HepG2 (cell line): ENCODE measurements at places on chromosomes 16 and 17.

DNA sequence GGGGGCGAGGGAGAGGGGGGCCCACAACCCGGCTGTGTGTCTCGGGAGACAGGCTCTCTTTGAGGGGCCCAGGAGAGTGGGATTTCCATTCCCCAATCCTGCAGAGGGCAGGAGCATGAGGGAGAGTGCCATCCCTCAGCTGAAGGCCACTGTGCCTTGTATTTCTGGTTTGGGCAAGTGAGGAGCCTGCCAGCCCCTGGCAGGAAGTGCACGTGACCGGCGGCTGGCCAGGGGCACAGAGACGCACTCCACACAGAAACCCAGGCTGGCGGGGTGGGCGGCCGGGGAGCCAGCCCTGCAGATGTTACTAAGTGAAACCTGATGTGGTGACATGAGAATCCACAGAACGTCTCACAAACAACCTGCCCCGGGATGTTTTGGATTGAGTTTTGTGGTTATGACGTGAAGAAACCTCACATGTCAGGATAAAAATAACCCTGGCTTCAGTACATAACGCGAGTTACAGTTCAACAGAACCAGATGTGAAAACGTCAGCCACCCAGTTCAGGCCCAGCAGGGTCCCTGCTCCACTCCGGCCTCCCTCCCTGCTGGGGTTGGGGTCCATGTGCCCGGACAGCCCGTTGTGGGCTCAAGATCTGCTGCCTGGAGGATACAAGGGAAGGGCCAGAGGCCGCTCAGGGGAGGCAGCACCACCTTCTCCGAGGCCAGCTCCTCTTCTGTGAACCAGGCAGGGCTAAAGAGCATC lies 51.7 kb upstream of the MTSS2 start:
- H3K4me3 ChIP-seq = no peak overlapping the region
- H3K36me3 ChIP-seq = peaks cover 14% of the 10 kb centered on the region
- no peaks in the 10 kb centered on the region for H3K27me3 ChIP-seq
- peaks cover 59% of the 10 kb centered on the region for H3K4me1 ChIP-seq
- peak overlapping the region; percentile 11 for H3K27ac ChIP-seq
- no peak for DNase-seq

GRCh38 chr17:71399221-71399620 lies 721.6 kb upstream of the SOX9 start:
- H3K36me3 ChIP-seq = no peaks in the 10 kb centered on the region
- no peaks in the 10 kb centered on the region for H3K4me1 ChIP-seq
- H3K4me3 ChIP-seq = no peak overlapping the region
- no peak overlapping the region for H3K27ac ChIP-seq

- no peaks in the 10 kb centered on the region for H3K36me3 ChIP-seq
- H3K27me3 ChIP-seq = peaks cover 10% of the 10 kb centered on the region
- no peak overlapping the region for H3K4me3 ChIP-seq
These were observed 25.6 kb upstream of the CACNG1 start for GRCh38 chr17:67018471-67019434.

DNA sequence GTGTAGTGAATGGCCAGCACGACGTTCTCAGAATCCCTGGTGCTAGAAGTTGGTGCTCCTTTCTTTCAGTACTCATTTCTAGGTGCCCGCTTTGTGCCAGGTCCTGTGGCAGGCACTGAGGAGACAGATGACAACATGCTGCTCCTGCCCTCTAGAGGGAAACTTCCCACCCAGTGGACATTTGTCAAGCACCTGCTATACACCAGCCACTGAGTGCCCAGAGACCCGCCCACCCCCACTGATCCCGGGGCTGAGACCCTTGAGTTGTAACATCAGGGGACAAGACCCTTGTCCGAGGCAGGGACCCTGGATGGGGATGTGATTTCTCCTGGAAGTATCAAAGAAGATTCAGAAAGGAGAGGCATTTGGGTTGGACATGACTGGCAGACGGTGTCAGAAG lies 25.1 kb downstream of the UNC13D start:
- no peak overlapping the region for H3K27ac ChIP-seq
- no peak for DNase-seq
- H3K27me3 ChIP-seq = no peaks in the 10 kb centered on the region

DNA sequence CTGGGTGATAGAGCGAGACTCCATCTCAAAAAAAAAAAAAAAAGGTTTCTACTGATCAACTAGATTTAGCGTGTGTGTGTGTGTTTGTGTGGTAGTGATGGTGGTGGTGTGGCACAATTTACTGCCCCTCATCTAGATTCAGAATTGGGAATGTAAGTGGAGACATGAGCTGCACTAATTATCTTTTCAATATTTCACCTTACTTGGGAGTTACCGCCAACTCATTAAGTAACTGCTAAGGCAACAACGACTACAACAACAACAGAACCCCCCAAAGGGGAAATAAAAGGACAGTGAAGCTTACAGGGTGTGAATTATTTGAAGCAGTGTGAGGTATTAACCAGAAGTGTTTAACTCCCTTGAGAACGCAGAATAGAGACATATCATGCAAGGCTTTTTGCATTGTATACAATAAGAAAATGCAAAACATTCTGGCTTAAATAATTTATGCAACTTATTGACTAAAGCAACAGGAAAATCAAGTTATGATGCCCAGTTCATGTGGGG lies 180.5 kb downstream of the SHISA9 start:
- H3K4me3 ChIP-seq = no peak overlapping the region
- no peaks in the 10 kb centered on the region for H3K36me3 ChIP-seq
- DNase-seq = no peak

- H3K36me3 ChIP-seq = peaks cover 37% of the 10 kb centered on the region
- no peak overlapping the region for H3K4me3 ChIP-seq
- no peak for DNase-seq
- no peak overlapping the region for H3K27ac ChIP-seq
- H3K27me3 ChIP-seq = no peaks in the 10 kb centered on the region
- H3K4me1 ChIP-seq = no peaks in the 10 kb centered on the region
These were observed 15.5 kb upstream of the SNTB2 start for GRCh38 chr16:69171325-69172084.

DNA sequence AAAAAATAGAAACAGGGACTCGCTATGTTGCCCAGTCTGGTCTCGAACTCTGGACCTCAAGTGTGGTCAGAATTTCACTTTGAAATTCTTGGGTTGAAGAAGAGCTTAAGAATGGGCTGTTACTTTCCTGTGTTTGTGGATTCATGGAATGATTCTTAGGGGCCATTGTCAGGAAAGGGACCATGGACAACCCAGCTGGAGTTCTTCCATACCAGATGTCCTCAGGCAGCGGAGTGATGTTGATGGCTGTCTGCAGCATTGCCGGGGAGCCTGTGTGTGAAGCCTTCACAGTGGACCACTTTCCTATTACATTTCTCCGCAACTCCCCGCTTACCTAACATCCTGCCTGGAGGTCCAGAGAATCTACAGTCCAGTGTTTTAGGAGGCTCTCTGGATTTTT lies 145.9 kb downstream of the CLEC16A start:
- H3K4me3 ChIP-seq = no peak overlapping the region
- H3K4me1 ChIP-seq = no peaks in the 10 kb centered on the region
- H3K27ac ChIP-seq = no peak overlapping the region
- H3K27me3 ChIP-seq = no peaks in the 10 kb centered on the region

DNA sequence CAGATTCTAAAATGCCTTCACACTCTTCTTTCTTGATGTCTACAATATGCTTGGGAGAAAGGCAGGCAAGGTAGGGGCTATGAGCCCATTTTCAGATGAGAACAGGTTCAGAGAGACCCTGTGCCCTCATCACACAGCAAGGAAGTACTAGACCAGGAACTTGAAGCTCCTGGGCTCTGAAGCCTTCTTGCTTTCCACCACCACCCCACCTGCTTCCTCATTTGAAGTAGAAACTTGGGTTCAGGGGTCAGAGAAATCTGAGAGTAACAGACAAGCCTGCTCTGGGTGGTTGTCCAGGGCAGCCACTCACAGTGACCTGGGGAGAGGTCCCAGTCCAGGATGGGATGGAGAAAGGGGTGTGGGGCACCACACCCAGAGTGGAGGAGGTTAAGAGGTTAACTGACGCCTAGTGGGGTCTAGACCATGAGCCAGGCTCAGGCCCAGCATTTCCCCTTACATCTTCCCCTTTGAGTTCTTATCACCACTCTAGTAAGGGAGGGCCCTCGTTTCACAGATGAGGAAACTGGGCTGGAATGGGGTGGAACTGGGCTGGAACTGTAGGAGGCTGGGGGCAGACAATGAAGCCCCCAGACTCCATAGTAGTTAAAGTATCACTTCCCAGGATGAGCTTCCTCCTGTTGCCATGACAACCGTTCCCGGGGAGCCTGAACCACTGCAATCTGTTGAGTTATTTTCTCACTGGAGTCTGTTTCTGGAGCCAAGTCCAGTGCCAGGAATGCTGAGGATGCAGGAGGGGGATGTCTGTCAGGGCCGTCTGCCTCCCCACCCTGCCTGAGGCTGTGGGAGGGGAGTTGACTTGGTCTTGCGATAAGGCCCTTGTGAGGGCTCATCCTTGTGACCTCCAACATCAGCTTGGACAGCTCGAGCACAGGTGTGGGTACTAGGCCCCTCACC lies 16.2 kb upstream of the PHF12 start:
- peaks cover 58% of the 10 kb centered on the region for H3K4me1 ChIP-seq
- no peak overlapping the region for H3K27ac ChIP-seq
- no peaks in the 10 kb centered on the region for H3K36me3 ChIP-seq

- H3K4me3 ChIP-seq = no peak overlapping the region
- H3K36me3 ChIP-seq = no peaks in the 10 kb centered on the region
- no peak for DNase-seq
- no peak overlapping the region for H3K27ac ChIP-seq
- H3K4me1 ChIP-seq = no peaks in the 10 kb centered on the region
These were observed 31.9 kb upstream of the NUDT7 start for GRCh38 chr16:77690416-77690815.

DNA sequence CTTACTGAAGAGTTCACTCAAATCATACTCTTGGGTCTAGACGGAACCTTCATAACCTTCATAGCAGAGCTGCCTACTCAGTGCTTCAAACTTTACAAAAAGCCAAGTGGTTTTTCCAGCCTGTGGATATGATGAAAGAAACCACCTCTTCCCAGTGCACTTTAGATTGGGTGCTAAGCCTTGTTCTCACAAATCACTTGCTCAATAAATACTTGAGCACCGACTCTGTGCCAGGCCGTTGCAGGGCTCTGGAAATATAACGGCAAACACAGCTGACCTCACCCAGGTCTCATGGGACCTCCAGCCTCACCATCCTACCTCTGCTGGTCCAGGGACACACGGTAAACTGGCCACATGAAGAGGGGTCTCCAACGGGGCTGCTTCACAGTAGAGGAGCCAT lies 35.7 kb downstream of the CDRT4 start:
- peaks cover 57% of the 10 kb centered on the region for H3K4me1 ChIP-seq
- H3K36me3 ChIP-seq = no peaks in the 10 kb centered on the region
- no peak overlapping the region for H3K27ac ChIP-seq
- H3K27me3 ChIP-seq = no peaks in the 10 kb centered on the region; the same call in 1 of the 2 replicates
- no peak overlapping the region for H3K4me3 ChIP-seq

- no peak overlapping the region for H3K27ac ChIP-seq
- peaks cover 1% of the 10 kb centered on the region; the same call in 1 of the 2 replicates for H3K27me3 ChIP-seq
- no peak for DNase-seq
- no peaks in the 10 kb centered on the region for H3K36me3 ChIP-seq
These were observed 8.5 kb upstream of the LPO start for GRCh38 chr17:58229881-58230280.

- H3K4me3 ChIP-seq = no peak overlapping the region
- H3K27me3 ChIP-seq = no peaks in the 10 kb centered on the region
- H3K4me1 ChIP-seq = peaks cover 30% of the 10 kb centered on the region
- H3K27ac ChIP-seq = no peak overlapping the region
These were observed 63.9 kb downstream of the MYO1D start for GRCh38 chr17:32813021-32813420.

DNA sequence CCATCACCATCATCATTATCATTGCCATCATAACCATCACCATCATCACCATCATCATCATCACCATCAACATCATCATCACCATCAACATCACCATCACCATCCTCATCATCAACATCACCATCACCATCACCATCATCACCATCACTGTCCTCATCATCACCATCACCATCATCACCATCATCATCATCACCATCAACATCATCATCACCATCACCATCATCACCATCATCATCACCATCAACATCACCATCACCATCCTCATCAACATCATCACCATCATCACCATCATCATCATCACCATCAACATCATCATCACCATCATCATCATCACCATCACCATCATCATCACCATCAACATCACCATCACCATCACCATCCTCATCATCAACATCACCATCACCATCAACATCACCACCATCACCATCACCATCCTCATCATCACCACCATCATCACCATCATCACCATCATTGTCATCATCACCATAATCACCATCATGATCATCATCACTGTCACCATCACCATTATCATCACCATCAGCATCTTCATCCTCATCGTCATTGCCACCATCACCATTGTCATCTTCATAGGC lies 23.9 kb downstream of the COX4I1 start:
- no peaks in the 10 kb centered on the region for H3K36me3 ChIP-seq
- H3K4me1 ChIP-seq = no peaks in the 10 kb centered on the region
- DNase-seq = no peak
- H3K27me3 ChIP-seq = peaks cover 29% of the 10 kb centered on the region
- no peak overlapping the region for H3K4me3 ChIP-seq

GRCh38 chr17:16407911-16408588 lies 7.3 kb upstream of the TRPV2 start:
- H3K4me1 ChIP-seq = peaks cover 25% of the 10 kb centered on the region
- H3K36me3 ChIP-seq = no peaks in the 10 kb centered on the region
- peak overlapping the region; percentile 19 for H3K4me3 ChIP-seq
- peak overlapping the region; percentile 12 for H3K27ac ChIP-seq

- H3K4me3 ChIP-seq = no peak overlapping the region
- H3K27me3 ChIP-seq = no peaks in the 10 kb centered on the region
- no peak for DNase-seq
- no peaks in the 10 kb centered on the region for H3K36me3 ChIP-seq
- H3K4me1 ChIP-seq = peaks cover 31% of the 10 kb centered on the region
These were observed 108.8 kb downstream of the SOCS1 start for GRCh38 chr16:11147033-11147753.

GRCh38 chr17:45990886-45991285 lies 8.2 kb upstream of the STH start:
- no peaks in the 10 kb centered on the region; the same call in 1 of the 2 replicates for H3K27me3 ChIP-seq
- peaks cover 52% of the 10 kb centered on the region for H3K4me1 ChIP-seq
- H3K36me3 ChIP-seq = no peaks in the 10 kb centered on the region
- no peak for DNase-seq
